ENCODE measurements at places on chromosomes 7 and 10. TPM values are rescaled to one million over a fixed set of nuclear protein-coding genes. Genes with fewer than 3 reads are reported as not detected.
A peak's percentile ranks its signal among the peaks of the same experiment; 100 is the strongest.

DNA sequence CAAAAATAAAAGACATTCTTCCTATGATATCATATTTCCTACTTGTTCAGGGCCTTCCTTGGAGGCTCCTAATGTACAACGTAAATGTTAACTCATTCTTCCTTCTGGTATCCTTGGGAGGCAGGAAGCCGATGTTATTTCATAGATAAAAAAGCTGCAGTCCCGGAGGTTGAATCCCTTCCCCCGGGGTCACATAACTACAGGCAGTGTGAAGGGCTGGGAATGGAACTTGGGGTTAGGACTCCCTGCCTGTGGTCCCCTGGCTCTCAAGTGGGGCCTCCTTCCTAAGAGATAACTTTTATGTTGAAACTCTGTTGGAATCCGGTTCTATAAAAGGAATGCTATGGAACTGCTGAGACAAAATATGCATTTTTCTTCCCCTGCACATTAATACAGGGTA, 14.9 kb upstream of the CCDC3 start:
- no peaks in the 10 kb centered on the region for H3K27me3 ChIP-seq
- no peak overlapping the region for H3K4me3 ChIP-seq
- H3K4me1 ChIP-seq = peaks cover 11% of the 10 kb centered on the region

- H3K27ac ChIP-seq = no peak overlapping the region
- no peaks in the 10 kb centered on the region for H3K36me3 ChIP-seq
- no peak for DNase-seq
- H3K27me3 ChIP-seq = no peaks in the 10 kb centered on the region
- no peak overlapping the region for H3K4me3 ChIP-seq
These were observed 22.4 kb upstream of the ZNF862 start for GRCh38 chr7:149815661-149816266.

UBE2H gene
- 43.4 TPM for total RNA-seq

TMEM213 gene
- not detected for total RNA-seq

GRCh38 chr10:69636626-69637605, 6.9 kb downstream of the FAM241B start:
- peaks cover 6% of the 10 kb centered on the region for H3K36me3 ChIP-seq
- no peaks in the 10 kb centered on the region for H3K4me1 ChIP-seq
- H3K27me3 ChIP-seq = peaks cover 20% of the 10 kb centered on the region

SLC13A1 gene
- not detected for total RNA-seq

GRCh38 chr10:114000457-114001010, 43.1 kb upstream of the ADRB1 start:
- no peaks in the 10 kb centered on the region for H3K36me3 ChIP-seq
- DNase-seq = no peak
- no peak overlapping the region for H3K4me3 ChIP-seq
- no peak overlapping the region for H3K27ac ChIP-seq
- H3K27me3 ChIP-seq = peaks cover 13% of the 10 kb centered on the region

DNA sequence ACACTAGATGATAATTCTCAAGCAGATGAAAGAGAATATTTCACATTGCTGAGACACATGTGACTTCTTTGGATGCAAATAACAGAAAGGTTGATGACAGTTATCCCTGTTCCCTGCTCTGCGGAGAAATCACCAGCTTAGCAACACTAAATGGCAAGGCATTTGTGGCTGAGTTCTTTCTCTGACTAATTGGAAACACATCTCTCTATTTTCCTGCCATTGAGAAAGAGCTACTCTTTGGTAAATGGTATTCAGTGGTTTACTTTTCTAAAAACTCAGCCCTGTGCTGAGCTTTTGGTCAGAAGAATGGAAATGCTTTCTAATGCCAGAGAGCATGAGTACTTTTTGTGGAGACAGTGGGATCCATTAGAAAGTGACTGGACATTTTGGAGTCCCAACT, 771.4 kb downstream of the LRMDA start:
- H3K4me3 ChIP-seq = no peak overlapping the region
- H3K27me3 ChIP-seq = no peaks in the 10 kb centered on the region
- no peaks in the 10 kb centered on the region for H3K36me3 ChIP-seq
- H3K27ac ChIP-seq = no peak overlapping the region

IFIT2 gene
- 0.12 TPM for total RNA-seq

DKK1 gene
- total RNA-seq = 3.3 TPM

PRLHR gene
- total RNA-seq = not detected

EBLN1 gene
- not detected for total RNA-seq

- H3K27me3 ChIP-seq = no peaks in the 10 kb centered on the region
- H3K4me3 ChIP-seq = no peak overlapping the region
- H3K27ac ChIP-seq = peak overlapping the region; percentile 10
- no peak for DNase-seq
- H3K4me1 ChIP-seq = peaks cover 5% of the 10 kb centered on the region
These were observed 38.4 kb downstream of the TWIST1 start for GRCh38 chr7:19079066-19079465.

GRCh38 chr7:90347759-90348158, 1.2 kb downstream of the GTPBP10 start:
- no peaks in the 10 kb centered on the region for H3K36me3 ChIP-seq
- no peak for DNase-seq
- H3K27ac ChIP-seq = no peak overlapping the region
- peak overlapping the region; percentile 100 for H3K4me3 ChIP-seq

- H3K4me3 ChIP-seq = no peak overlapping the region
- H3K36me3 ChIP-seq = peaks cover 8% of the 10 kb centered on the region
- H3K27ac ChIP-seq = no peak overlapping the region
- H3K27me3 ChIP-seq = no peaks in the 10 kb centered on the region
These were observed 179.3 kb downstream of the WNT2 start for GRCh38 chr7:117143580-117143979.

PALD1 gene
- 14.1 TPM for total RNA-seq

GCK gene
- 0.42 TPM for total RNA-seq

GRCh38 chr10:65571011-65571570, 1354.7 kb upstream of the LRRTM3 start:
- no peak for DNase-seq
- peak overlapping the region; percentile 79 for H3K27ac ChIP-seq
- peak overlapping the region; percentile 79 for H3K4me3 ChIP-seq
- no peaks in the 10 kb centered on the region for H3K36me3 ChIP-seq
- H3K27me3 ChIP-seq = no peaks in the 10 kb centered on the region

- H3K4me3 ChIP-seq = no peak overlapping the region
- H3K4me1 ChIP-seq = no peaks in the 10 kb centered on the region
- H3K36me3 ChIP-seq = no peaks in the 10 kb centered on the region
- no peak overlapping the region for H3K27ac ChIP-seq
- DNase-seq = no peak
These were observed 135.1 kb downstream of the TAX1BP1 start for GRCh38 chr7:27875061-27875460.

DNA sequence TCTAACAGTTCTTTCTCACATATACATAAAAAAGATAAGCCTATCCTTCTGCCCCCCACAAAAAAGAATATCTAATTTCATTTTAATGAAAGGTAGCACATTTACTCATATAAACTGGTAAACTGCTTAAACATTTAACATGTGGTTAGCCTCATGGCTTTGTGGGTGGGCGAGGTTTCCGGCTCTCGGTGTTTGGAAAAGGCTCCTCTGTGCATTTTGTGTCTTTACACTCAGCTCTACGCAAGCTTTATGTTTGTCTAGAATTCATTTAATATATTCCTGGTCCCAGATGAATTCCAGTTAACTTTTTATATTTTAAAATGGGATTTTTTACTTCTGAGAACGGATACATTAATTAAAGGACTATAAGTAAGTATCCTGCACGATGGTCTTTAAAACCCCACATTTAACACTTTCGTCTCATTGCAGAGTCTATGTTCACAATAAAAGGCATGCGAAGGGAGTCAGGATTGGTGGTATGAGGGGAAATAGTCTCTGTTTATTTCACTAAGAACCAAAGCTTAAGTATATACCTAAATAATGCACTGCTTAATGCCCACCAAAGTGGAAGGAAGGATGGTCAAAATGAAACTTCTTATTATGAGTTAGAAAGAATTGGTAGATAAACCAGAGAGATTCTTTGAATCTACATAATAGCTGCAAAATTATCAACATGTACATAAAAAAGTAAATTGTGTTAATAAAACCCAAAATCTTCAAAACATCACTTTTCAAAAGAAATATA, 197.2 kb downstream of the CRPPA start:
- no peaks in the 10 kb centered on the region for H3K4me1 ChIP-seq
- H3K27ac ChIP-seq = peak overlapping the region; percentile 12
- H3K36me3 ChIP-seq = no peaks in the 10 kb centered on the region
- DNase-seq = no peak
- H3K4me3 ChIP-seq = no peak overlapping the region

GRCh38 chr10:57247271-57247670, 886.2 kb upstream of the ZWINT start:
- H3K27ac ChIP-seq = no peak overlapping the region
- H3K4me1 ChIP-seq = no peaks in the 10 kb centered on the region
- H3K27me3 ChIP-seq = no peaks in the 10 kb centered on the region
- H3K4me3 ChIP-seq = no peak overlapping the region
- DNase-seq = no peak

DNA sequence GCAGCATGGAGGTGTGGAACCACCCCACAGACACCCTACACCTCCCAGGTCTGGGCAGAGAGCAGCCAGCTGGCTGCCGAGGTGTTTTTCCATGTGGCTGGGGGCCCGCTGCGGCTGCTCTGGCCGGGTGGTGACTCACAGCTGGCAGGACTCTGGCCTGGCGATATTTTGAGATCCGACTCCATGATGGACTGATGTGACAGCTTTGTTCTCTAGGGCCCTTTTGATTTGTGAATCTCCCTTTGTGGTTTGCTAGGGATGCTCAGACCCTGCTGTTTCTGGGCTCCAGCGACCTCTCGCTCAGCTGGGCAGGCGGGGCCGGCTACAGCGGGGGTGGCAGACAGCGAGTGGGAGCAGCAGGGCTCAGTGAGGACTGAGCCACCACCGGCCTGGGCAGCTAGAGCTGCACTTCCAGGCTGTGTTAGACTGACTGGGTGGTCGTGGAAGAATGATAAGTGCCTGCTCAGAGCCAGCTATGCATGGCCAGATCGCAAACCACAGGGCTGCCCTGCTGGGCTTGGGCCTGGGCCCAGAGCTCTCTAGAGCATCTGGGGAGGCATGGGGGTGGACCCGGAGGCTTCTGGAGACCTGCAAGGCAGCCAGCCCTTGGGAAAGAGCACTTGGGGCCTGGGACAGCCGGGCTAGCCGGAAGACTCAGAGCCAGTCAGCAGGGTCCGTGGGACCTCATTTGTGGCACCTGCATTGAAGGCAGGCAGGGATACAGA, 46.2 kb upstream of the GDF10 start:
- H3K4me3 ChIP-seq = no peak overlapping the region
- H3K36me3 ChIP-seq = no peaks in the 10 kb centered on the region
- H3K27me3 ChIP-seq = no peaks in the 10 kb centered on the region
- no peak for DNase-seq

GRCh38 chr10:73110345-73110849, at the start of gene NUDT13:
TSS of gene NUDT13 (plus strand) at chr10:73110455. CDS start at chr10:73114366, 3,911 bp downstream.
- peak; percentile 41 for DNase-seq
- no peaks in the 10 kb centered on the region for H3K27me3 ChIP-seq
- H3K4me1 ChIP-seq = peaks cover 10% of the 10 kb centered on the region
- peak within 1 kb of the TSS; percentile 95 for H3K4me3 ChIP-seq

- no peak overlapping the region for H3K4me3 ChIP-seq
- no peak overlapping the region for H3K27ac ChIP-seq
- no peaks in the 10 kb centered on the region for H3K36me3 ChIP-seq
- DNase-seq = peak; percentile 8
- H3K27me3 ChIP-seq = peaks cover 23% of the 10 kb centered on the region
These were observed 256.3 kb upstream of the MINDY3 start for GRCh38 chr10:16116404-16117304.

DNA sequence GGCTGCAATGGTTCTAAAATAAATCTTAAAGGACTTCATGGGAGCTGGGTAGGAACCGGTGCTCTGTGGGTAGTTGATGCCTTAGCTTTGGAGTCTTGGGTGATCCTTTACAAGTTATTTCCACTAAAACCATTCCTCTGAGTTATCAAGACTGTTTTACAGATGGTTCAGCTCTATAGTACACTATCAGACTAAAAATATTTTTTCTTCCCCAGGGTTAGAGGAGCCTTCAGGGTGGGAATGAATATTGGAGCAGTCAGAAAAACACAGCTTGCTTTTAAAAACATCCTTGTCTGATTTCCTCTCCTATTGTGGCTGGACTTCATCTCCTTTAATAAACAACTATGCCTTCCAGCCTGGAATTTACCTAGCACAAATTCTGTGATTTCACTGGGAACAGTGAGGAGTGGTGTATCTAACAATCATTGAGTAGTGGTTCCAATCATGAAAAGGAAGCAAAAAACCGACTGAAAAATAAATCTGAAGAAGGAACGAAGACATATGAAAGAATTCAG, 102.6 kb upstream of the AFAP1L2 start:
- peaks cover 27% of the 10 kb centered on the region for H3K4me1 ChIP-seq
- no peaks in the 10 kb centered on the region for H3K36me3 ChIP-seq
- no peak for DNase-seq
- peaks cover 53% of the 10 kb centered on the region for H3K27me3 ChIP-seq

- peaks cover 27% of the 10 kb centered on the region for H3K27me3 ChIP-seq
- H3K36me3 ChIP-seq = no peaks in the 10 kb centered on the region
- no peak for DNase-seq
- H3K4me3 ChIP-seq = no peak overlapping the region
- no peaks in the 10 kb centered on the region for H3K4me1 ChIP-seq
These were observed 3.5 kb upstream of the CFAP58 start for GRCh38 chr10:104350127-104350635.

KAZALD1 gene
- 2.9 TPM for total RNA-seq

PILRA gene
- total RNA-seq = 2.7 TPM

PPP1R9A gene
- 22.7 TPM for total RNA-seq

TLX1 gene
- total RNA-seq = 0.33 TPM

- H3K36me3 ChIP-seq = no peaks in the 10 kb centered on the region
- no peak overlapping the region for H3K4me3 ChIP-seq
- peak overlapping the region; percentile 64 for H3K27ac ChIP-seq
- no peak for DNase-seq
- peaks cover 4% of the 10 kb centered on the region for H3K4me1 ChIP-seq
- H3K27me3 ChIP-seq = no peaks in the 10 kb centered on the region
These were observed 116.7 kb downstream of the TNS3 start for GRCh38 chr7:47465191-47465590.

ACTL6B gene
- total RNA-seq = 2.4 TPM

DNA sequence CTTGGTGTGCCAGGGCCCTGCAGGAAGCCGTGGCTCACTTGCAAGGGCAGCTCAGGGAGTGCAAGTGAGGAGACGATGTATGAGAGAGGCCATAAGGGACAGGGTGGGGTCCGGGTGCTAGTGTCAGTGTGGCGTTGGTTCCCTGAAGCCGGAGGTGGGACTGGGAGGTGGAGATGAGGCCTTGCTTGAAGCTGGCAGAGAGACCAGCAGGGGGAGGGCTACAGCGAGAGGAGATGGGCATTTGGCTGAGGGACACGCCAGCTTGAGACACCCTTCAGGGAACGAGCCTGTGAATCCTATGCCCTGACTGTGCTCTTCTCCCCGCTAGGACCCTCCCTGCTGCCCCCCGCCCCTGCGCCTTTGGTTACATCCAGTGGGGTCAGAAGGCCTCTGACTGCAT, 529.1 kb downstream of the TCERG1L start:
- no peaks in the 10 kb centered on the region for H3K4me1 ChIP-seq
- peak overlapping the region; percentile 43 for H3K27ac ChIP-seq
- H3K4me3 ChIP-seq = no peak overlapping the region
- H3K36me3 ChIP-seq = no peaks in the 10 kb centered on the region
- H3K27me3 ChIP-seq = no peaks in the 10 kb centered on the region
- no peak for DNase-seq
